ENCODE measurements at places on chromosomes 6 and 20.
A peak's percentile ranks its signal among the peaks of the same experiment; 100 is the strongest.

- no peak for DNase-seq
These were observed 128.6 kb downstream of the SOD2 start for GRCh38 chr6:159564456-159564855.

DNA sequence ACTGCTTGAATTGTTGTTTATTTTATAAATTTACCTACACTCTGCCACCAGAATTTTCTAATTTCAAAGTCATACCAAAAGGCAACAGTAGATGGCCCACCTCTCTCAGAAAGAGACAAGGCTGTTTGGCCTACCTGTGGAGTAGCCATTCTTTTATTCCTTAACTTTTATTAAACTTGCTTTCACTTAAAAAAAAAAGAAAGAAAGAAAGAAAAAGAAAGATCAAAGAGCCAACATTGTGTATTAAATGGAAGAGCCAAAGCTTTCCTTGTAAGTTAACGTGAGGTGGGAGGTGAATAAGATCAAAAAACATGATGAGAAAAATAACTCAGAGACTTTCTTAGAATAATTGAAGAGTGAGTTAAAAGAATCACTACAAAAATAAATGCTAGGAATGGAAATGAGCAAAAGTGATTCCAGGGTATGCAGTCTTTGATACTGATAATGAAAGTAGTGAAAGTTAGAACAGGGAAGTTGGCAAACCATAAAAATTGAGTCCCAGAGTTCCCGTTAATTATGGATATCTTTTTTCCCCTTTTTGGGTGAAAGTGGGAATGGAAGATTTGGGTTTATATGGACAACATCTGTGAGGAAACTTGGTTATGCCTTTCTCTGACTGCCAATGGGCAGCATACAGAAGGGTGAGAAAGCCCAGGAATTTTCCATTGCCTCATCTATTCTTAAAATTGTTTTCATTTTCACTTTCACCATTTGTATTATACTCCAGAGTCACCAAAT lies 35.9 kb upstream of the MYB start:
- DNase-seq, result peak; percentile 17

DNA sequence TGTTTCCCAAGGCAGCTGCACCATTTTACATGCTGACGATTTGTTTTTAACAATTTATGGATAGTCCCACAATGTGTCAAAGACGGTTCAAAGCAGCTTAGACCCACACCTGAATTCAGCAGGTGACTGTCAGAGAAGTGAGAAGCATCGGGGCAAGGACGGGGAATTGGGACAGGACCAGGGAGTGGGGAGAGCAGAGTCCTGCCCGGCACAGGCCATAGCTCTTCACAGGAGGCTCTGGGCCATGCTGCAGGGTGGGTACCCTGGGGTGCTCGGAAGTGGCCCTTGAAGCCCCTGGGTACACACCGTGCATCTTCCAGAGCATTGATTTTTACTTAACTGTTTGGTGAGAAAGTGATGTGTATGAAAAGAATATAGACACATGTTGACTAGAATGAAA lies 33.2 kb upstream of the PHACTR3 start:
- DNase-seq, result no peak

DNA sequence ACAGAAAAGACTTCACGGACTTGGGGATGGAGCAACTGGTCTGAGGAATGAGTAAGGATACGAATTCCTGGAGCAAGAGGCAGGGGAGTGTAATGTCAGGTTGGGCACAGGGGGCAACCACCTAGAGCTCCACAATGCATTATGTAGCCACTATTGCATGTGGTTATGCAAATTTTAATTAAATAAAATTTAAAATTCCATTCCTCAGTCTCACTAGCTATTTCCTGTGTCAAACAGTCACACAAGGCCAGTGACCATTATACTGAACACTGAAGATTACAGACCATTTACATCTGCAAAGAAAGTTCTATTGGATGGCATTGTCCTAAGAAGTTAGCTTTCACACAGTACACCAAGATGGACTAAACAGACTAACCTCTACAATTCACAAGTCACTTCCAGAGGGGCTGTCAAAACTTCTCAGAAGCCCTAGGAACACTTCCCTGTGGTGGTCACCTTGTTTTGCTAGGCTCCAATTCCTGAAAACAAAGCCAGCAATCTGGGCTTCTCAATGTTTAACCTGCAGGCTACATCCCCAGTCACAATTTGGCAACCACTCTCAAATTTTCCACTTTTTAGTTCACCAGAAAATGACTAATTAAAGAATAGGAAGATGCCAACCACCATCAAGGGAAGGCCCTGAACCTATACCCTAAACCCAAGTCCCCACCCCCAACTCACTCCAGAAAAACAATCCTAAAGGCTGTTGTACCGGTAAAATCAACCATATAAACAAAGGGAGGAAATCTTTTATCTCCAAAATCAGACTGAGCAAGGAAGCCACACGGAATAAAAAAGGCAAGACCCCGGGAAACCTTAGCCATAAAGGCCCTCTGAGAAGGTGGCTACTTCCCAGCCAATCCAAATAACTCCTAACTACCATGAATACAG lies 34.2 kb upstream of the C20orf203 start:
- DNase-seq, result no peak

DNA sequence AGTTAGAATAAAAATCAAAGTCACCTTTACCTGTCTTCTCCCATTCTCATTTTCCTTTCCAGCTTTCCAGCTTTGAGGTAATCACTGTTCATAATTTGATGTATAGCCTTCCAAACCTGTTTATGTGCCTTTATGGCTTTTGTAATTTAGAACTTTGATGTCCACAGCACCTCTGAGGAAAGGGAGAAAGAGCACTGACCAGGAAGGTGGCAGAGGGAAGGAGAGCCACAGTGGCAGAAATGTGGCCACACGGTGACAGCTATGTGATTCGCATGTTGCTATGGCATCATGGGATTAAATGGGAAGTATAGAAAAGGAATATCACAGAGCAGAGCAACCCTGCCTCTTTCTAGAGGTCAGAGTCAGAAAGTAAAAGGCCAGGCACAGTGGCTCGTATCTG lies 51.7 kb upstream of the PLCG1 start:
- DNase-seq, result no peak

DNA sequence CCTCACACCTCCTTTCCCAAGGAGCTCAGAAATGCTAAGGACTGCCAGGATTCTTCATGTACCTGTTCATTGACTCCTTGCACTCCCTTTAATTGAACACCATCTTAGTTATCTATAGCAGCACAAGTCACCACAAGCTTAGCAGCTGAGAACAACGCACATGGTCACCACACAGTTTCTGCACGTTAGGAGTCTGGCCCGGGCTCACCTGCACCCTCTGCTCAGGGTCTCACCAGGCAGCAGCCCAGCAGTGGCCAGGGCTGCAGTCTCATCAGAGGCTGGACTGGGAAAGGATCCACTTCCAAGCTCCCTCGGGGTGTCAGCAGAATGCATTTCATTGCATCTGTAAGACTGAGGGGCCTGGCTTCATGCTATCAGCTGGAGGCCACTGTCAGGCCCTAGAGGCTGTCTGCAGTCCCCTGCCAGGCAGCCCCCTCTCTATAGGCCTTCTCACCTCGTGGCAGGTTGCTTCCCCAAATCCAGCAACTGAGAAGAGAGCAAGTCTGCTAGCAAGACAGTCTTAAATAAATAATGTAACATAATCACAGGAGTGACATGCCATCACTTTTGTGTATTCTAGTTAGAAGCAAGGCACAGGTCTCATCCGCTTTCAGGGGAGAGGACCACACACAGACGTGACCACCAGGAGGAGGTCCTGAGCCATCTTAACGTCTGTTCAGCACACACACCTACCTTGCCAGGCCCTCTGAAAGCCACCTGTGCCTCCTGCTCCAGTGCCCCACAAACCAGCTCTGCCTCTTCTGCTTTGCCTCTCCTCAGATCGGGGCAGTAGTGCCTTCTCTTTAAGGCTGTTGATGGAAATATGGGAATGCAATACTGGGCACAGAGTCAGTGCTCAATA lies 165.2 kb upstream of the CST7 start:
- DNase-seq, result peak; percentile 42

DNA sequence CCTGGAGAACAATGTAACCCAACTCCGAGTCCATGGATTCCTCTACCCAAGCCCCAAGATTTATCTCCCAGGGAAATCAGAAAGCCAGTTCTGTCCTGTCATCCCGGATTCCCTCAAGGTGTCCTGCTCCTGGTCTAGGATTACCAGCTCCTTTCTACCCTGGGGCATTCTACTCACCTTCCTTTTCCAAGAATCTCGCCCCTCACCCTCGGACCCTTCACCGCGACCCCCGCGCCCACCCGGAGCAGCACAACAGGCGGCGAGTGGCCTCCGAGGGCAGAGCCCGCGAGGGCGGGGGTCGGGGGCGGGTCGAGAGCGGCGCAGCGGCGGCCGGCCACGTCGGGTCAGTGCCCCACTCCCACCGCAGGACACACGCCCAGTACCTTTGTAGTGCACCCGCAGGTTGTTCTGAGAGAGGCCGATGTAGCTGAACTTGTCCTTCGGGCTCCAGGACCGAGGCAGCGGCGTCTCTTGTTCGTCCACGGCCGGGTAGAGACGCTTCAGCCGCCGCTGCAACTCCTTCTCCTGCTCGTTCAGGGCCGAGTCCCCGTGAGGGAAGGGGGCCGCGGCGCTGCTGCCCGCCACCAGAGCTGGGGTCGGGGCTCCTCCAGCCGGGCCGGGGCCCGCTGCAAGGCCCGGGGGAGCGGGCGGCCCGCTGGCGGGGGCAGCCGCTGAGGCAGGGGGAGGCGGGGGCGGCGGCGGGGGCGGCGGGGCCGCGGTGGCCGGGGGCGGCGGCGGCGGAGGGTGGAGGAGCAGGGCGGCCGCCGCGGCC lies 897 bp downstream of the RANBP9 start:
- peak; percentile 34 for DNase-seq

DNA sequence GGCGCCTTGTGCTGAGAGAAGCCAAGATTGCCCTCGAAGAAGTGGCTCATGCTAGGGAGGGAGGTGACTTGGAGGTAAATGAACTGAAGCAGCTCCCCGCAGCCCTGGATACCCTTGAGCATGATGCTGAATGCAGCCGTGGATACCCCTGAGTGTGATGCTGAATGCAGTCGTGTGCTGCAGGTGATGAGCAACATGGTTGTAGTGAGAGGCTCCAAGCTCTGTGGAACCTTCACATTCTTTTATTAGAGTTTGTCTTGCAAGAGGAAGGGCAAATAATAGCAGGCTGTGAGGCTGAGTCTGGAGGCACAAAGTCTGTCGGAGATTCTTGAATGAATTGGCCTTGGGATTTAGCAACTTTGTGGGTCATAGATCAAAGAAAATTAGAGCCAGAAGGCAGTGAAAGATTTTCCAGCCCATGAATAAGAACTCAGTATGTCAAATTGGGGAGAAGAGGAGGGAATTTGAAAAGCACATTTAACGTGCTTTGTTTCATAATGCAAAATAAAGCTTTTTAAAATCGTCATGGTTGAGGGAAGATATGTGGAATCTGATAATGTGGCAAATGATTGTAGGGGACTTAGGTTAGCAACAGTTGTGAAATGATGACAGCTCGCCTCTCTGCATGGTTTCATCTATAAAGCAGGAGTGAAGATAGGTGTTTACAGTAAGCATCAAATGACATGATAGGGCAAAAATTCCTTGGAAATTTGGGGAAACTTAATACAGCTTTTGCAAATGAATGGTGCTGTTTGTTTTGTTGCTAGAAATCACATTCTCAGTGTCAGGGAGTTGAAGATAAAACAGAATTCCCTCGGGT lies 120.1 kb upstream of the TIAM2 start:
- no peak for DNase-seq

GRCh38 chr6:154754152-154754551 lies 20.9 kb downstream of the SCAF8 start:
- DNase-seq, result no peak

GRCh38 chr6:26260110-26260637 lies 104.8 kb upstream of the BTN3A2 start:
- no peak for DNase-seq

- DNase-seq, result no peak
These were observed 48.0 kb downstream of the ADTRP start for GRCh38 chr6:11730641-11731040.

- no peak for DNase-seq
These were observed 528.9 kb downstream of the COL12A1 start for GRCh38 chr6:74676906-74677305.

- no peak for DNase-seq
These were observed 149.5 kb downstream of the BFSP1 start for GRCh38 chr20:17381724-17382123.

GRCh38 chr20:10411673-10412072 lies 22.3 kb downstream of the MKKS start:
- no peak for DNase-seq

DNA sequence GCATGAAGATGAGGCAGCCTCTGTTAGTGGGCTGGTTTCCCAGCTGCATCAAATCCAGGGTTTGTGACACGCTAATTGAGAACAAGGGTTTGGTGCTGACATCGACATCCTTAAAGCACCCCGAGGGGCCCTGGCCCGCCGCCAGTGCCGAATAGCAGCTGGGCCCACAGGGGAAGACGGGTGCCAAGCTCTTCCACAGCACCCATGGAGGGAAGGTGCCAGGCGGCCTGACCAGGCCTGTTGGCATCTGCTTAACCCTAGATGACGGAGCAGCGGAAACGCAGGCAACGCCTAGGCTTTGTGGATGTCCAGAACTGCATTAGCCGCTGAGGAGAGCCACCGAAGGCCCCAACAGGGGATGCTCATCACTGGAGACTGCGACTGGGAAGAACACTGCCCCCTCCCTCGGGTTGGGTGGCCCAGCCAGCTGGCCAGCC lies 16.0 kb downstream of the UQCC2 start:
- no peak for DNase-seq

DNA sequence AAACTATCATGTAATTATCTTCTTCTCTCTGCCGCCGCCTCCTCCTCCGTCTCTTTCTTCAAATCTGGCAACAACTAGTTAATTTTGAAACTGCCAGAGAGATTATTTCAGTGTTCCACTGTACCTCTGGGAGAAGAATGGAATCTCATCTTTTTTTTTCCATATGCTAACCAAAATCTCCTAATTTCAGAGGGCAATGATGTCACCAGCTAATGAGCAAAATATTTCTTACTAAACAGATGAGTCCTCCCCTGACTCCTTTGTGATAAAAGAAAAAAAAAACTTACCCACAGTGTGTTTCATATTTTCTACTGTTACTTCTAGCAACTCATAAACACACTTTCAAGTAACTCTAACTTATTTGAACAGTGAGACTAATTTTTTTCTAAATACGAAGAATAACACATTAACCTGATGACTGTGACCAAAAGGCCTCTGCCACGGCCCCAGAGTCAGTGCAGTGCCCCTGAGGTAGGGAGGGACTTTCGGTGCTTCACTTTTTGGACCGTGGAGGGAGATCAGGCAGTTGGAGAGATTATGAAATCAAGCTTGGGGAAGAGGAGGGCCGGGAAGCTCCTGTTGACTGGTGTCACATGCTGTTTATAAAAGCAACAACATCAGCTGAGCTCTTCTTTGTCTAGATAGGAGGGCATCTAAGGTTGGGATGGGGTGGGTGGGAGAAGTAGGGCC lies 159.6 kb downstream of the SASH1 start:
- no peak for DNase-seq

GRCh38 chr6:16267428-16268263 lies 29.3 kb downstream of the GMPR start:
- no peak for DNase-seq
